ENCODE measurements at places on chromosomes 11 and 22.

- no peak for DNase-seq
These were observed 1.1 kb downstream of the NPAT start for GRCh38 chr11:108221371-108221770.

DNA sequence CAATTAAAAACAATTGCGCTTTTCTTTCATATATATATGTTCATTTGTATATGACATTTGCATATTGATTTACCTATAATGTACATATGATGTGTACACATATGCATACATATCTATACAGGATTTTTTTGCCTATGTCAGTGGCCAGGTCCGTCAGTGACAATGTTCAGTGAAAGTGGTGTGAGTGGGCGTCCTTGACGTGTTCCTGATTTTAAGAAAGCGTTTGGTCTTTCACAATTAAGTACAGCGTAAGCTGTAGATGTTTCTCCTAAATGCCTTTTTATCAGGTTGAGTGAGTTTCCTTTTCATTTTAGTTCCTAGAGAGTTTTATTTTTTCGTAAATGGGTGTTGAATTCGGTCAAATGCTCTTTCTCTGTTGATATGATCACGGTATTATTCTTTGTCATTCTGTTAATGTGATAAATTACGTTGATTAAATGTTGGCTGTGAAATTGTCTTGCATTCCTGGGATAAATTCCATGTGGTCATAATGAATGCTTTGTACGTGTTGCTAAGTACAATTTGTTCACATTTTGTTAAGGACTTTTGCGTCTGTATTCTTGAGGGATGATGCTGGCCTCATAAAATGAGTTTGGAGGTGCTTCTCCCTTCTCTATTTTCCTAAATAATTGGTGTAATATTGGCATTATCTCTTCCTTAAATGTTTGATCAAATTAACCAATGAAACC is 10.6 kb upstream of the GNB1L start:
- no peak for DNase-seq

GRCh38 chr11:83002053-83002452 is 69.6 kb downstream of the RAB30 start:
- DNase-seq: no peak

DNA sequence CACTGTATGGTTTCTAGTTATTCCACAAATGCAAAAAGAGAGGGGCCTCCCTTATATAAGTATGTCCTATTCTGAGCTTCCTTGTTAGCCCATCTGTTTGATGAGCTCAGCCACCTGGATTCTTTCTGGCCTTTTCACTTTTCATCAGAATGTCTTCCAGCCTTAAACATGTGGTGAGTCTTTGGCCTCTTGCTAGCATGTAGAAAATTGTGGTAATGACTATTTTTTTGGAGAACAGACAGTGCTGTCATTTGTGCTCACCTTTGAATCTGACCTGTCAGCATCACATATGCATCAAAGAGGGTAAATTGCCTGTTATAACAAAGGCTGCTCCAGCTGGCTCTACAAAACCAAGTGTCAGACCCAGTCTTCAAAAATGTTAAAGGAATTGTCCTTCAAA is 558.7 kb downstream of the RAB38 start:
- DNase-seq: no peak

DNA sequence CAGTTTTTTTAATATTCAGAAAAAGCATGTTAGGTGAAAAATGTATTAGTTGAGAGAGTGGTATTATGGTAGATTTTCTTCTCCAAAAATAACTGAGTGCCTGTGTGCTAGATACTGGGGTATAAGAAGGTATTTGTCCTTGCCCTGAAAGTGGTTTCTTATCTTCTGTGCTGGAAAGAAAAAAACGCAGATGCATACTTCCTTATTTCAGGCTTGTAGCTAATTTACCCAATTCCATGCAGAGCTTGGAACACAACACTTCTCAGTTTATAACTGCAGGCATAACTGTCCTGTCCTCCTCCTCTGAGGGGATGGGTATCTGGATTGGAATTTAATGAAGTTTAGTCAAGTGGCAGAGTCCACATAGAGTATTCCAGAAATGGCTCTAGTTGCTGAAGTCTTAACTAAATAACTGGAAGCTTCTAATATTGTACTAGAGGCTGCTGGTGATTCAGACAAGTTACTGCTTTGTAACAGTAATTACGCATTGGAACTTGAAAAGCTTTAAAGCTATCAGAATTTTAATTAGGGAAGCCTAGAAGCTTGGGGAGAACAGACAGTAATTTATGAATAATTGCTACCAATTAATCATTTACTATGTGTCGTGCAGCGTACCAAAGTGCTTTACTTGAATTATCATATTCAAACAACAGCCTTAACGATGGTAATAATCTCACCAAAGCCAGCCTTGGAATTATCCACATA is 12.7 kb upstream of the C11orf91 start:
- DNase-seq: no peak

- DNase-seq: no peak
These were observed 86.4 kb downstream of the CDKN1C start for GRCh38 chr11:2798951-2799761.

GRCh38 chr11:132161403-132162078 is 791.1 kb downstream of the NTM start:
- DNase-seq: no peak

- no peak for DNase-seq
These were observed 17.7 kb upstream of the MICAL2 start for GRCh38 chr11:12092714-12093113.

- no peak for DNase-seq
These were observed 89.1 kb upstream of the RTL6 start for GRCh38 chr22:44586999-44587736.

DNA sequence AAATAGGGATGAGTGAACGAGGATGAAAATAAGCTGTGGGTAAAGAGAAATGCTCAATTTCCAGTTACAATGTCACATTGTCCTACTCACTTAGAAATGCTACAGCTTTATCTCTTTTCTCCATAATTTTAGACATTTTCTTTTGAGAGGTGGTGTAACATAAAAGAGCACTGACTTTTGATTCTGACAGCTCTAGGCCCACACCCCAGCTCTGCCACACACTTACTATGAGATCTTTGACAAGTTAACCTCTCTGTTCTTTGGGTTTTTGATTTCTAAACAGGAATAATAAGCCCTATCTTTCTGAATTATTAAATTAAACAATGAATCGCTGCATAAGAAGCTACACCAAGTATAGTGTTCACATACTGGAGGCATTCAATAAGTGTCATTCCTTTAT is 228.3 kb upstream of the PITPNB start:
- DNase-seq: no peak
